Immature natural killer cell (primary cell): ENCODE measurements at places on chromosomes 2 and 18. TPM values are rescaled to one million over a fixed set of nuclear protein-coding genes. Genes with fewer than 3 reads are reported as not detected.

The SLC30A3 gene
- polyA plus RNA-seq: not detected

The ALPG gene
- not detected for polyA plus RNA-seq

The B3GNT7 gene
- 8.9 TPM for polyA plus RNA-seq

The CNNM4 gene
- 3.9 TPM for polyA plus RNA-seq

The POTEJ gene
- not detected for polyA plus RNA-seq

The DSC3 gene
- not detected for polyA plus RNA-seq

The MOGAT1 gene
- polyA plus RNA-seq: not detected

The C1GALT1C1L gene
- not detected for polyA plus RNA-seq

The CYTIP gene
- 142 TPM for polyA plus RNA-seq

The UGT1A7 gene
- not detected for polyA plus RNA-seq

The SLC9A4 gene
- not detected for polyA plus RNA-seq

The MAPK4 gene
- not detected for polyA plus RNA-seq

The ATP6V1C2 gene
- polyA plus RNA-seq: not detected

The LCT gene
- not detected for polyA plus RNA-seq

The SPDYA gene
- polyA plus RNA-seq: not detected

The ADCYAP1 gene
- not detected for polyA plus RNA-seq

The CD8B gene
- 1.7 TPM for polyA plus RNA-seq

The VAMP5 gene
- polyA plus RNA-seq: 219 TPM
